NCI-H526 treated with DMSO at 0.1 percent for 48 hours (cell line): ENCODE measurements at places on chromosomes 7 and 10.

GRCh38 chr10:5543623-5544022, 18.9 kb downstream of the CALML3 start:
- no peak for DNase-seq

DNA sequence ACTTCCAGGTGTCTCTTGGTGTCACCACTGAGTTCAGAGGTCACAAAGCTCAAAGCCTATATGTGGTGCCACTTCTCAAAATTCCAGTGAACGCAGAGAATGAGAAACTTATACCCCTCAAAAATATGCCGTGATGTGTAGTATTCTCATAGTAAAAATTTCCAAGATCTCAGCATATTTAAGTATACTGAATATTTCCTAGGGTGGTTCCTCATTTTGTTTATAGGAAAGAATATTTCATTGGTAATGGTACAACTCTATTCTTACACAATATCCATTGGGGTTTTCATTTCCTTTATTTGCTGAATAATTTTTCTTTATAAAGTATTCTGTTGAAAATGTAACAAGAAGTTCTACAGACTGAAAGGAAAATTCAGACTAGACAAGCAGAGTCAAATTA, 58.9 kb upstream of the ADO start:
- no peak for DNase-seq

- peak; percentile 52 for DNase-seq
Measured at GRCh38 chr7:136687693-136688322, 180.6 kb upstream of the CHRM2 start.

DNA sequence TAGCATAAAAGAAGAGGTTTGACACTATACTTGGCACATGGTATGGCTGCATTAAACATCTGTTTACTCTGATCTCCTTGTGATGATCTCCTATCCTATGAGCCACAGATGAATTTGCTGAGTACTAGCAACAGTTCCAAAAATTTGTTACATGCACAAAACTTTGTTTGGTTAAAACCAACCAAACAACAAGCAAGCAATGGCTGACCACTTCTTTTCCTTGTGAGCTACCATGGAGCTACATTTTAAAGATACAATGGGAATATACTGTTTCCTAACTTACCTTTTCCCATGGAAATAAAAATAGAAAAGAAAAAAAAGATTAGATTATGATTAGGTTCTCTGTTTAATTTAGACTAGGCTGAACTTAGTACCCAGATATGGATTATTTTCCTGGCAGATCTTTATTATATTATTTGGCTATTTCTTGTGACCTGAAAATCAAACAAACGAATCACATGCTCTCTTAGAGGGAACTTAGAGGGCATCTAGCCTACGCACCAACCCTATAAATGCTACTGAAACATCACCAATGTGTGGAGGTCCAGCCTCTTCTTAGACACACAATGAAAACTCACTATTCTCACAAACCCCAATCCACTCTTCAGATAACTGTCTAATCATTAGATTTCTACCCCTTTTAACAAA, 80.1 kb upstream of the FAM133B start:
- DNase-seq, result no peak

GRCh38 chr7:114956702-114957101, 34.8 kb downstream of the MDFIC start:
- no peak for DNase-seq

GRCh38 chr10:5360318-5360915, 4.3 kb upstream of the UCN3 start:
- DNase-seq, result peak; percentile 49

- no peak for DNase-seq
Measured at GRCh38 chr10:13439313-13440184, 89.3 kb downstream of the BEND7 start.

- DNase-seq, result no peak
Measured at GRCh38 chr10:89468191-89468965, 54.0 kb downstream of the IFIT5 start.

- no peak for DNase-seq
Measured at GRCh38 chr10:7274293-7274692, 136.5 kb downstream of the SFMBT2 start.
